Ovary (tissue), 10 donors: ENCODE measurements at places on chromosomes 5 and 9. TPM values are rescaled to one million over a fixed set of nuclear protein-coding genes. Genes with fewer than 3 reads are reported as not detected.

ZFP62 gene
- 33.8 TPM for total RNA-seq

GLDC gene
- 4.3 TPM for total RNA-seq

OR1Q1 gene
- not detected for total RNA-seq

BASP1 gene
- total RNA-seq, result 18.0 TPM

TLR4 gene
- total RNA-seq, result 8.2 TPM

GCNT4 gene
- 1.6 TPM for total RNA-seq

LPAR1 gene
- 24.4 TPM for total RNA-seq

CCDC107 gene
- 14.8 TPM for total RNA-seq

IL17B gene
- not detected for total RNA-seq

C1QTNF2 gene
- total RNA-seq, result not detected

SPINK7 gene
- total RNA-seq, result not detected

ZDHHC12 gene
- total RNA-seq, result 7.0 TPM

TMEM174 gene
- not detected for total RNA-seq
